Stimulated activated CD4-positive, alpha-beta T cell treated with anti-CD3 and anti-CD28 coated beads, Interleukin-1b, Interleukin-23, amount 100 ng/mL, for 1 hour (primary cell): ENCODE measurements at places on chromosomes 6 and 20.

- no peak for DNase-seq
Measured at GRCh38 chr6:135053406-135053805, 1.2 kb downstream of the HBS1L start.

DNA sequence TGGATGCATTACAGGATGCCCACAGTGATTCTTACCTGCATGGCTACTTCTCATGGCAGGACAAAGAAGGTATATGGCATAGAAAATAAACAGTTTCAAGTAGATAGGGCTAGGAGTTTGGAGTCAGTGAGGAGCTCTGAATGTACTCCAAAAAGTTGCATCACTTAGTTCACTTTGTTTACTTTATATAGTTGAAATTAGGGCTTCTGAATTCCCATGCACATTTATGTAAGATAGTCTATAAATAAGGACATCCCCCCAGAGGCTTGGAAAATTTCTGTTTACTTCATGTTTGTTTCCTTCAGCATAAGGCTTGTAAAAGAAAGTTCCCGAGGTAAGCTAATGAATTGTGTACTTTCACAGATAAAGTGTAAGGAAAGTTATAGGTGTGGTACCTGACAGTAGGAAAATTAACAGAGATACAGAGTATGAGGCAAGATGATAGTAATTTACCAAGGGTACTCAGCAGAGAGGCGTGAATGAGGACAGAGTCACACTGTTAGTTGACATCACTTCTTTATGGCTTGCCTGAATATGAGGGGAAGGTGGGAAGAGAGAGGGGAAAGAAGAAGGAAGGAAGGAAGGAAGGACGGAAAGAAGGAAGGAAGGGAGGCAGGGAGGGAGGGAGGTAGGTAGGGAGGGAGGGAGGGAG is 51.1 kb downstream of the ADTRP start:
- no peak for DNase-seq

DNA sequence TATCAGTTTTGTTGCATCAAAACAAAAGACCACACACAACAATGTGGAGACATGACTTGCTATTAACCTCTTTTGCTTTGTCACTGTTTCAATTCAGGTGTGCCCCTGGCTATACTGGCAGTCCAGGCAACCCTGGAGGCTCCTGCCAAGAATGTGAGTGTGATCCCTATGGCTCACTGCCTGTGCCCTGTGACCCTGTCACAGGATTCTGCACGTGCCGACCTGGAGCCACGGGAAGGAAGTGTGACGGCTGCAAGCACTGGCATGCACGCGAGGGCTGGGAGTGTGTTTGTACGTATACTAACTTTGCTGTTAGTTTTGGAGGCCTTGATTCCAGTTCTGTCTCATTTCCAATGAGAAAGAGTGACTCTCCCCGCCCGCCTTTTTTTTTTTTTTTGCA is 356.9 kb downstream of the ARHGAP18 start:
- no peak for DNase-seq

DNA sequence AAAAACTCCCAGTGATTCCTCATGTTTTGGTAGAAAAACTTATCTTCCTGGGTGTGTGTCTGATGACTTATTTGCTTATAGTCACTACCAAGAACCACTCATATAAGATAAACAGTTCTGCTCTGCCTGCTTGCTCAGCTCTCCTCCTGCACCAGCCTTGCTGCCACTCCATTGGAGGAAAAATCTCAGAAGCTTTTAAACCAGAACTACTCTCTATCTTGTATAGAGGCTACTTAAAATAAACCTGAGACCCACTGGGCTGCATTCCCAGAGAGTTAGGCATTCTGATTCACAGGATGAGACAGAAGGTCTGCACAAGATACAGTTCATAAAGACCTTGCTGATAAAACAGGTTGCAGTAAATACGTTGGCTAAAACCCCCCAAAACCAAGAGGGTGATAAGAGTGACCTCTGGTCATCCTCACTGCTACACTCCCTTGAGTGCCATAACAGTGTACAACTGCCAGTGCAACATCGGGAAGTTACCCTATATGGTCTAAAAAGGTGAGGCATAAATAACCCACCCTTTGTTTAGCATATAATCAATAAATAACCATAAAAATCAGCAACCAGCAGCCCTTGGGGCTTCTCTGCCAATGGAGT is 728.3 kb downstream of the EPHA7 start:
- DNase-seq = no peak

- DNase-seq = no peak
Measured at GRCh38 chr6:69913361-69913760, 47.0 kb downstream of the COL19A1 start.

DNA sequence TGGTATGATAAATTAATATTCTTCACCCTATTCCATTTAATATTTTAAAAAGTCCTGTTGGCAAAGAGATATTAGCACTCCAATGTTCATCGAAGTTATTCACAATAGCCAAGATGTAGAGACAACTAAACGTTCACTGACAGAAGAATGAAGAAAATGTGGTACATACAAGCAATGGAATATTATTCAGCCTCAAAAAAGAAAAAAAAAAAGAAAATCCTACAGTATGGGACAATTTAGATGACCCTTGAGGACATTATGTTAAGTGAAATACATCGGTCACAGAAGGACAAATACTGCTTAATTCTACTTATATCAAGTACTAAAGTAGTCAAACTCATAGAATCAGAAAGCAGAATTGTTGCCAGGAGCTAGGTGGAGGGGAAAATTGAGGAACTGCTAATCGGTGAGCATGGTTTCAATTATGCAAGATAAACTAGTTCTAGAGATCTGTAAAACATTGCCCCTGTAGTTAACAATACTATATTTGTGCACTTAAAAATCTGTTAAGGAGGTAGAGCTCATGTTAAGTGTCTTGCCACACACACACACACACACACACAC is 4.7 kb downstream of the GCLC start:
- DNase-seq = no peak

GRCh38 chr20:50153153-50153499 is 397 bp downstream of the PEDS1 start:
- DNase-seq = no peak

DNA sequence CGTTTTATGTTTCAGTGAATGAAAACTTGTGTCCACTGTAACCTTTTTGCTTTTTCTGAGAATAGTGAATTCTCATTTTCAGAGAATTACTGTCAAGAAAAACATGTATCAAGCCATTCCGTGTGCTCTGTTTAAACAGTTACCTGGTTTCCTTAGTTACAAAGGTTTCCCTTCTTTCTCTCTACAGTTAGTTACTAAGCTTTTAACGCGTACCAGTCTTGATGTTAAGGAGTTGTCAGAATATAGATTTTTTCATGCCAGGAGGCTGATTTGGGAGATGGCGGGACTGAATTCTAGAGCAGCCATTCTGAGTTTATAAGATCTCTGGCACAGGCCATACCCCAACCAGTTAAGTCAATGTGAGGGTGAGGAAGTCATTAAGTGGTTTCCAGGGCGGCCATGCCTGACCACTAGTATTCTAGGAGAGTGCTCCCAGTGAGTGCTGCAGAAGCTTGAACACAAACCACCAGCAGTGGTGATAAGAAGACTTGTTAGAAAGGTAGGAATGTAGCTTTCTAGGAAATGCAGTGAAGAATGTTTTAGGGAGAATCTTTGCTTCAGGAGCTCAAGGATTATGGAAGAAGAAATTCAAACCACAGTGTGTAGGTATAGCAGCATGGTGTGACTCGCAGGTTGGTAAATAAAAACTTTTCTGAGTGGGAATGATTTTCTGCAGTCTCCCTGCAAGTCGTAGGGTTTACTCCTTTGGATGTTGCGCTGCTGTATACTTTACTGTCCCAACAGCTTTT is 112.9 kb downstream of the JARID2 start:
- DNase-seq = no peak

GRCh38 chr6:153624528-153624927 is 414.5 kb upstream of the OPRM1 start:
- DNase-seq = no peak

GRCh38 chr6:159801935-159802334 is 1.9 kb downstream of the PNLDC1 start:
- DNase-seq = no peak

DNA sequence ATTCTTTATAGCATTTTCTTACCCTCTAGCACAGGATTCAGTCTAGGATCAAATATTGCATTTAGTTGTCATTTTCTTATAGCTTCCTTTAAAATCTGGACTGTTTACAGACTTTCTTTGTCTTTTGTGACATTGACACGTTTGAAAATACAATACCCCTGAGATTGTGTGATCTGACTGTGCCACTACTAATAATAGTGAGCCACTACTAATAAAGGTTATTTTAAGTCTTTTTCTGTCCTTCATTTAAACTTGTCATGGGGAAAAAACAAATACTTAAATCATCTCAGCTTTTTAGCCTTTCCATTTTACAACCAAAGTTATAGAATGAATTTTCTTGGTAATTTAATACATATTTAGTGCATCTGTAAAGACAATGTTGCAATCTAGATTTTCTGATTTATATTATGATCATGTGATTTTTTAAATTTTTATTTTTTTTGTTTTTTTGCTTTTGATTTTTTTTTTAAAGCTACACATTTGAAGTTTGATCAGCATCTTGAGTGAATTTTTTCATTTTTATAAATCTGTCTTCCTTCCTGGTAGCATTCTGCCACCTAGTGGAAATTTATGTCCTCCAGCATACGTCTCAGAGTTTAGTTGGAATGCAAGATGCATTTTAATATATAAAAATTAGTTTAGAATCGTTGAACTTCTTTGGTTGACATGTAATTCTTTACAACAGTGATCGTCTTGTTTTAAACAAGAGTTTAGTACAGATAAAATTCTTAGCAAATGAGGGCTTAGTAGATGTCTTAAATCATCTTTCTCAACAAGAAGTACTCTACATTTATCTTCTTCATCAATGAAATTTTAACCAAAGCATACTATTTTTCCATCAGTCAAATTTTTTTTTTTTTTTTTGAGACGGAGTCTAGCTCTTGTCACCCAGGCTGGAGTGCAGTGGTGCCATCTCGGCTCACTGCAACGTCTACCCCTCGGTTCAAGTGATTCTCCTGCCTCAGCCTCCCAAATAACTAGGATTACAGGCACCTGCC is 119.4 kb downstream of the NCOA3 start:
- DNase-seq = no peak

DNA sequence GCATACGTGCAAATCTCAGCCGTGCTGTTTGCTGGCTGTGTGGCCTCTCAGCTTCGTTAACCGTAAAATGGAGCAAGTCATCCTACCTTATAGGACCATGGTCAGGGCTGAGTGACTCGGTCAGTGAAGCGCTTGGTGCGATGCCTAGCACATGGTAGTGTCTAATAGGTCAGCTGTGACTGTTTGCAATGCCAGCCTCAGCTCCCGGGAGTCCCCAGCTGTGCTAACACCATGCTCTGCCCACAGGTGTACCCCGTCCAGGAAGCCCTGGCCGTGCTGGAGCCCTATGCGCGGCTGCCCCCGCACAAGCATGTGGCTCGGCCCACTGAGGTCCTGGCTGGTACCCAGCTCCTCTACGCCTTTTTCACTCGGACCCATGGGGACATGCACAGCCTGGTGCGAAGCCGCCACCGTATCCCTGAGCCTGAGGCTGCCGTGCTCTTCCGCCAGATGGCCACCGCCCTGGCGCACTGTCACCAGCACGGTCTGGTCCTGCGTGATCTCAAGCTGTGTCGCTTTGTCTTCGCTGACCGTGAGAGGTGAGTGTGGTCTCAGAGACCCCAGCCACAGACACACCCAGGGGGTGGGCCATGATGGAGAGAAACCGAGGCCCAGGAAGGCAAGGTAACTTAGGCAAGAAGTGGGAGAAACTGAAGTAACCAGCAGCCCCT is 10.6 kb downstream of the TRIB3 start:
- DNase-seq = no peak

DNA sequence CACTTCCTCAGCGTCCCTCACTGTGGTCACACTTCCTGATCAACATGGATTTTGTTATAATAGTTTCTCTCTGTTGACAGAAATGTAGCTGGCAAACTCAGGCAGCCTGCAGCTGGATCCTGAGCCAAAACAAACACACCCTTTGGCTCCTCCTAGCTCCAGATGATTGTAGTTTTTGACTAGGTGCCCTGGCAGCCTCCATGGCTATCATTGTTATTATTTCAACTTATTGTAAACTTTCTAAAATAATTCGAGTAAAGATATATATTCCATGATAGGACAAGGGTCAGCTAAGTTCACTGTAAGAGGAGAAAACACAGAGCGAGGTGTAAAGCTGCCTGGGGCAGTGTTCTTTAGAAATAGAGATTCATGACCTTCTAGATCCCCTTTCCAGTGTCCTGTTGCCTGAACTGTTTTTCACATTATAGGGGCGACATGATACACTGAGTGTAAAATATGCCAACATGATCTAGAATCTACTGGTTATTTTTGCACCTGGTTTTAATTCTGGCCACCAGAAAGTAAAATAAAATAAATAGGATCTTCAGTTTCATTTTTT is 98.2 kb upstream of the HDGFL1 start:
- DNase-seq = no peak

DNA sequence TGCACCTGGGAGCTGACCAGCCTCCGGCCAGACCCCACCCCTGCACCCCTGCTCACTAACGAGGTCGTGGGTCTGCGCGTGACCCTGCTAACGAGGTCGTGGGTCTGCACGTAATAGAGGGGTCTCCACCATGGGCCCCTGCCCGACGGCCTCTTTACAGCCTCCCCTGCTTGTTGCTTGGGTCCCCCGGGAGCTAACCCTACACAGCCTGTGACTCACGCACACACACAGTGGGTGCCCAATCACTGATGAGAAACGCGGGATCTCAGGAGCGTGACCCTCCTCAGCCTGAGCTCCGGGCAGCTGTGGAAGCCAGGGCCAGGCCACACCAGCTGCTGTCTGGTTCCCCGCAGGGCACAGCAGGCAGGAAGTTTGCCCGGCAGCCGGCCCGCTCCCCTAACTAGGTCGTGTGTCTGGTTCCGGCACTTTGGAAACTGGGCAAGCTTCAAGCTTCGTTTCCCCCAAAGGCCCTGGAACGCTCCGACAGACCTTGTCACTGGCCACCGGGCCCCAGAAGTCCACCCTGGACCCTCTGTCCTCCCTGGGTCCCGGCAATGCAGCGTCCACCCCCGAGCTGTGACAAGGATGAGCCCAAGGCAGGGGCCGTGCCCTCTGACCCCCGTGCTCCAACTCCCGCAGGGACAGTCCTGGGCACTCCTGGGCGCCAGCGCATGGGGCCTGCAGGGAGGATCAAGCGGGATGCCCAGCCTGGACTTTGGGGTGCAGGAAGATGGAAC is 767 bp downstream of the PTK6 start:
- DNase-seq = no peak

DNA sequence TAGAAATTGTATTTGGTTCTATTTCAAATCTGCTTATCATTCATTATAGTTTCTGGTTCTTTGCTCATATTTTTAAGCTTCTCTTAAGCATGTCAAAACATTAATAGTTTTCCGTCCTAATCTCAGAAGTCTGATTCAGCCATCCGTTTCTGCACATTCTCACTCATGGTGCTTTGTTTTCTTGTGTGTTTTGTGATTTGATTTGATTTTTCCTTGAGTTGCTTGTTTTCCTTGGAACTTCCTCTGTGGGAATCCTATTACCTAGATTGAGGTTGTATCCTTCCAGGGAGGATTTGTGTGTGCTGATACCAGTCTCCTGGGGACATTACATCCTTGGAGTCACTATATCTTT is 7.9 kb downstream of the SNX9 start:
- no peak for DNase-seq
